Activated T-helper 9 cell treated with anti-CD3 and anti-CD28 coated beads, Interleukin-2, amount 50 U/mL, for 16 hours (primary cell): ENCODE measurements at places on chromosomes 2 and 18.

DNA sequence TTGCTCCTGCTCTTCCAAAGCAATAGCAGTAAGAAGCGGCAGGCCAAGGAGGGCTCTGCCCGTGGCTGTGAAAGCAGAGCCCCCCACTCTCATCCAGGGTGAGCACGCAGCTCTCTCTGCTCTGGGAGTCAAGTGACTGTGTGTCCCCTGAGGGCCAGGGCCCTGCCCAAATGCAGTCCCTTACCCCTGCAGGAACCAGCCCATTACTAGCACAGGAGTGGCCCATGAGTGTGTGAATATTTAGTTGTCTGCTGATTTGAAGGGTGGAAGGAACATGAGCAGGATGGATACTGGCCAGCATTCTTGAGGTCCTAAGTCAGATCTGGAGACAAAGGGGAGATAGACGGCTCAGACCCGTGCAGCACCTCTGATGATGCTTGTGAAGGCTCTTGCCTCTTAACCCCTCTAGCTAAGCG lies 69.7 kb upstream of the FOSL2 start:
- no peak for DNase-seq

DNA sequence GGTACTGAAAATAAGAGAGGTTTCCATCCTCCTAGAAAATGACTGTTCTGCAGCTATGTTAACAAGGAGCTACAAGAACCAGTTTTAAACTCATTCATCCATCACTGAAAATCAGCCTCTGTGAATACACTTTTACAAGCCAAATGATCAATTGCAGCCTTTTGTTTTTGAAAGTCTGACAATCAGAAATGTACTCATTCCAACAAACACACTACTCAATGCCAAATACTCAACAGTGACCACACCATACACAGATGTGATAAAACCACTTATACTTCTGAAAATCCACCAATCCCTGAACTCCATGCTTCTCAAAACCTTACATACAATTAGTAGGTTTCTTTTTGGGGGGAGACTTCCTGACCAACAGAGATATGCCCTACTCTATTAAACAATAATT lies 663.9 kb upstream of the CHAC2 start:
- no peak for DNase-seq

DNA sequence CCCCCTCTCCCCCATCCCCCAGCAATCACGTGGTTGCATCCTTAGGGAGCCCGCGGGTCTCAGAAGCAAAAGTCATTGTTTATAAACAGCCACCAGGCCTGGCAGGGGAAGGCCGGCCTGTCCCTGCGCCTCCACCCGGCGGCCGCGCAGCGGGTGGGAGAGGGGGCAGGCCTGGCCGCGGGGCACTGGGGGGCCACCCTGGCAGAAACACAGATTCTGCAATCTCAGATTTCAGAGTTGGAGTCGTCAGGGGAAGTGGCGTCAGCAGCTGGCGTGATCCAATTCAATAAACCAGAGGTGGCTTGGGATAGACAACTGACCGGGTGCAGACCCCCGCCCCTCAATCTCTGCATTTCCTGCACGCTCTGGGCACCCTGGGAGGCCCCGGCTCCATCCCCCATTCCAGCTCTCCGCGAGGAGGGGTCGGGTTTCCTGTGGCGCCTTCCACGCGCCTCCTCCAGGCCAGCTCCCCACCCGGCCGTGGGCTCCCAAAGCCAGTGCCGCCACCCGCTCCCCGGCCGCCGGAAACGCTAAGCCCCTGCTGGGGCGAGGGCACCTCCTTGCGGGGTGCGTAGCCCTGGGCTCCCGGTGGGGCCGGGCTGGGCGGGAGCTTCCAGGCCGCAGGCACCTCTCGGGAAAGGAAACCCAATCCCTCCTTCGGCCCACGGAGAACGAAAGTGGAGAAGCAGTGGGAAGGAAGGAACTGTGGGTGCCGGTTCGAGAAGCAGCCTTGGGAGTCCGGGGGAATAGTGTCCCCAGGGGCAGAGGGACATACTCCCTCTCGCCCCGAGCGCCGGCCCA lies 1.1 kb downstream of the BIN1 start:
- no peak for DNase-seq

DNA sequence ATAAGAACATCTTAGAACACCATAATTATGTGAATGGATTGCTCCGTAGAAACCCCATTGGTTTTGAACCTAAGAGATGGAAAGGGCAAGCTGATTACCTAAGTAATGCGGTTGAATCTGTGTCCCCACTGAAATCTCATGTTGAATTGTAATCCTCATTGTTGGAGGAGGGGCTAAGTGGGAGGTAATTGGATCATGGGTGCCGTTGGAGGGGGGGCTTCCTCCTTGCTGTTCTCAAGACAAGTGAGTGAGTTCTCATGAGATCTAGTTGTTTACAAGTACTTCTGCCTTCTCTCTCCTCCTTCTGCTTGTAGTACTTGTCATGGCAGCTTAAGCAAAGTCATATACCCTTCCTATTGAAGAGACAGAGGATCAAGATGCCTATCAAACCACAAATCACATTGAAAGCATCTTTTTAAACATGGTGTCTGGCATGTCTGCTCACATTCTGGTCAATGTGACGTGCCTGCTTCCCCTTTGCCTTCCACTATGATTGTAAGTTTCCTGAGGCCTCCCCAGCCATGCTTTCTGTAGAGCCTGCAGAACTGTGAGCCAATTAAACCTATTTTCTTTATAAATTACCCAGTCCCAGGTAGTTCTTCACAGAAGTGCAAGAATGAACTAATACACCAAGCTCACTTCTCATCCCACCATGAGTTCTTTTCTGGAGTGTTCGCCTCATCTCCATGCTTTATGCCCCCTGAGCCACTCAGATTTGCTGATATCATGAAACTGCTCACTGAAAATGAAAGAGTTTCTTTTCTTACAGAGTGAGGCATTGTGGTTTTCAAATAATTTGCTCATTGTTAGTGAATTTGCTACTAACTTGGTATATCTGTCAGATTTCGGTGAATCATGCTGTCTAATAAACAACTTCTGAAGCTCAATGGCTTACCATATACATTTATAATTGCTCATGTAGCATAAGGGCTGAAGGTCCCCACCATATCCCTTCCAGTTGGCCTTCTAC lies 23.6 kb downstream of the KCNE4 start:
- no peak for DNase-seq

- DNase-seq, result no peak
These were observed 23.1 kb downstream of the PDCD1 start for GRCh38 chr2:241835611-241836010.

- no peak for DNase-seq
These were observed 15.0 kb upstream of the GMPPA start for GRCh38 chr2:219483451-219484342.

GRCh38 chr2:113697516-113697915 lies 58.9 kb downstream of the SLC35F5 start:
- DNase-seq, result no peak

DNA sequence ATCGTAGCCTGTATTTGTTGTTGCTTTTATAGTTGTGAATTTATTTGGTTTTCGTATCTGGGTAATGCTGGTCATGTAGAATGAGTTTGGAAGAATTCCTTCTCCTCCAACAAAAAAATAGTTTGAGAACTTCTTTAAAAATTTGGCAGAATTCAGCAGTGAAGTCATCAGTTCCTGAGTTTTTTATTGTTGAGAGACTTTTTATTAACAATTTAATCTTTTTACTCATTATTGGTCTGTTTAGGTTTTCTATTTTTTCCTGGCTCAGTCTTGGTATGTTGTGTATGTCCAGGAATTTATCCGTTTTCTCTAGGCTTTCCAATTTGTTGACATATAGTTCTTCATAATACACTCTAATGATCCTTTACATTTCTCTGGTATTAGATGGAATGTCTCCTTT lies 1613.3 kb upstream of the PIK3C3 start:
- no peak for DNase-seq

DNA sequence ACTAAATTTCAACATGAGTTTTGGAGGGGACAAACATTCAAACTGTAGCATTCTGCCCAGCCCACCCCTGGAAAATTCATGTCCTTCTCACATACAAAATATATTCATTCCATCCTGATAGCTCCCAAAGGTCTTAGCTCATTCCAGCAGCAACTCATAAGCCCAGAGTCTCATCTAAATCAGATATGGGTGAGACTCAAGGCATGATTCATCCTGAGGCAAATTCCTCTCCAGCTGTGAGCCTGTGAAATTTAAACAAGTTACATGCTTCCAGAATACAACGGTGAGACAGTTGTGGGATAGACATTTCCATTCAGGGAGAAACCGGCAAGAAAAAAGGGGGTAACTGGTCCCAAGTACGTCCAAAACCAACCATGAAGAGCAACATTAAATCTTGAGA lies 43.5 kb upstream of the FAHD2A start:
- DNase-seq, result no peak

GRCh38 chr2:31011587-31011986 lies 126.7 kb downstream of the GALNT14 start:
- no peak for DNase-seq

- no peak for DNase-seq
These were observed 601.1 kb downstream of the ARHGAP15 start for GRCh38 chr2:143730155-143730952.

GRCh38 chr2:128520791-128521190 lies 202.1 kb upstream of the HS6ST1 start:
- DNase-seq, result no peak

DNA sequence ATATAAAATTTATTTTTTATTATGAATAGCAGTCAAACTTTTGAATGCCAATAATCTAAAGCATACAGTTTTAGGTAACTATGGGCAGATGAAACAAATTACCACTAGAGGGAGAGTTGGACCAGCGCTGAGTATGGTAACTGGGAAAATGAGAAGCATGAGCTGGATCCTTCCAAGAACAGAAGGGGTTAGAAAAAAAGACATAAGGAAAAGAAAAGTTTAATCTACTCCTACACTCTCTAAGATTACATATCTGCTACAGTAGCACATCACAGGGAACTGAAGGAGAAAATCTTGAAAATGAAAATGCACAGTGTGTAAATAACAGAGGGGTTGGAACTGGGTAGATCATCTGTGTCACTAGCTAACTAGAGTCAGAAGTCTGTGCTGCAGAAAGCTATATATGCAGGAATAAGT lies 15.5 kb downstream of the REG3G start:
- no peak for DNase-seq

GRCh38 chr2:240224676-240225075 lies 84.2 kb upstream of the OTOS start:
- no peak for DNase-seq
